Lung (tissue), 17 donors: ENCODE measurements at places on chromosomes 13 and 19. TPM values are rescaled to one million over a fixed set of nuclear protein-coding genes. Genes with fewer than 3 reads are reported as not detected.

The KLK5 gene
- total RNA-seq = 0.60 TPM

The SIGLEC7 gene
- 13.4 TPM for total RNA-seq

The ZNF160 gene
- total RNA-seq = 26.8 TPM

The MEIS3 gene
- total RNA-seq = 8.6 TPM

The TMEM145 gene
- total RNA-seq = not detected

DNA sequence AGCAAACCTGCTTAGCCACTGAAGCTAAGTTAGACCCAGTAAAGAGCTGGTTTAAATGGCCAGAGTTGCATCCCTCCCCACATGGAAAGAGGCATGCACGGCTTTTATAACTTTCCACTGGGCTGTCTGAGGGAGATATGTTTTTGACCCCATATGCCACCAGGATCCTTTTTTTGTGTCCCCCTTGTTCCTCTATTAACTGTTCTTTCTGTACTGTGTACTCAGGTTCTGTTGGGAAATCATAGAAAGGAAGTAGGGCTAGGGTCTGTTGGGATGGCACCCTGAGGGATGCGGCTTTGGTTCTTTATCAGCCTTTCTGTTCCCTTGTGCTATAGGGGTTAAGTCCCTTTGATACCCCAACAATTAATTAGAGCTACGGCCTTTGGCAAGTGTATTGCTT, 12.2 kb upstream of the TM9SF2 start:
- DNase-seq = no peak

DNA sequence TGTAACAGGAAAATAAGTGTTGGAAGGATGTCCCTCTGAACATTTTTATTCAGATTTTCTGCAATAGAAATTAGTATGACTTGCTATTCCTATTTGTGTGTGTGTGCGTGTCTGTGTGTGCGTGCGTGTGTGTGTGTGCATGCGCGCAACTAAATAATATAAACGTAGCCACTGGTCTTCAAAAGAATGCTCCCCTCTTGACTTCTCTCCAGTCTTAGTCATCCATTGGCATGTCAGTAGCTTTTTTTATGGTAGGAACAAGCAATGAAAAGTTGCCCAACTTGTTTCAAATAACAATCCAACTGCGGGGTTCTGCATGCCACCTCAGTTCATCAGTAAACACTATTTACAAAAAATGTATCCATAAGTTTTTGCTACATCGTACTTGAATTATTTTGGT, 249.6 kb downstream of the GPC6 start:
- no peak for DNase-seq

DNA sequence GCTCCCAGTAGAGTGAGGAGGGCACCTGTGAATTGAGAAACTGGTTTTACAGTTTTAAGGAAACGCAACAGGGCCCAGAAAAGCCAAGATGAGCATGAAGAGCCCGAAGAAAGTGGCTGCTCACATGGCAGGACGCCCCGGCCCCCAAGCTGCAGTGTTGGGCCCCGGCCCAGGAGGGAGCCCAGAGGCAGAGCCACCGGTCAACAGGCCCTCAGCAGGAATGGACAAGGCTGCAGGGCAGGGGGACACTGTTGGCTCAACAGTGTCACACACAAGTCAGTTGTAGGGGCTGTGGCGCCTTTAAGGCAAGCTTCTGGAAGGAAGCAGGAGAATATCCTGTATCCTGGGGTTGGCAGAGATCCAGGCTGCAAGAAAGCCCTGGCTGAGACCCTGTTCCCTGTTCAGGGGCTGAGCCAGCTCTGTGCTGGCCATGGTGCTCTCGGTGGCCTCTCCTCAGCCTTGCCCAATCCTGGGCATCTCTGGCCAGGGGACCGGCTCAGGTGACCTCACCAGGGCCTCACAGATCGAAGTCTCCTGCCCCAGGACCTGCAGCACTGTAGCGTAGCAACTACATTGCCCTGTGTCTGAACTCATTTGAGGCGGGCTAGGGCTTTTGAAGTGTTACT, 28.0 kb downstream of the UPF1 start:
- DNase-seq = peak; percentile 62

DNA sequence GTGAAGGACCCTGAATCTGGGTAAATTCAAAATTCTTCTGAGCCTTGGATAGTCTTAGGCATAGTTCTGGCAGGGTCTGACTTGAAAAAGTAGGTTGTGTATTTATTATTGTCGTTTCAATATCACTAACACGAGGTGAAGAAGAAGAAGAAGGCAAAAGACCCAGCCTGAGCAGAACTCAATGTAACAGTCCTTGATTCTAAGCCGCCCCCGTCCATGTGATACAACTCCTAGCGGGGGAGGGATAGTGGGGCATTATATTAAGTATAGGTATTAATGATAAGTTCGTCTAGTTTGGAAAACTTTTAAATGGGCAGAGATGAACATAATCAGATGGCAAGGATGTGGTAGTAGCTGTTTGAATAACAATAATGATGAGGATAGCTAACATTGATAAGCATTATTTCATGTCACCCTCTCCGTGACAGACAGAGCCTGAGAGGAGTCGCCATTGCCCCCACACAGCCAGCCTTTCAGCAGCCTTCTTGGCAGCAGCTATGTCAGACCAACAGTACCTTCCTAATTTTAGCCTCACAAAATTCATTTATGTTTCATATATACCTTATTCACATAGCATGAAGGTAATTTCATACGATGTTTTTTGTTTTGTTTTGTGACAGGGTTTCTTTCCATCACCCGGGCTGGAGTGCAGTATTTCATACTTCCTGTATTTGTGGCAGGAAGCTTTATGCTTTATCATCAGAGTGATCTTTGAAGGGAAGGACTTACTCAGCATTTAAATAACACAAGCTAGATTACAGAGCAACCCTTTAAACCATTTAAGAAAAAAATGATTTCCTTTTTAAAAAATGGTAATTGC, 64.4 kb upstream of the NPAS1 start:
- no peak for DNase-seq

GRCh38 chr19:56091066-56091490, 30.0 kb downstream of the ZNF787 start:
- DNase-seq = no peak

DNA sequence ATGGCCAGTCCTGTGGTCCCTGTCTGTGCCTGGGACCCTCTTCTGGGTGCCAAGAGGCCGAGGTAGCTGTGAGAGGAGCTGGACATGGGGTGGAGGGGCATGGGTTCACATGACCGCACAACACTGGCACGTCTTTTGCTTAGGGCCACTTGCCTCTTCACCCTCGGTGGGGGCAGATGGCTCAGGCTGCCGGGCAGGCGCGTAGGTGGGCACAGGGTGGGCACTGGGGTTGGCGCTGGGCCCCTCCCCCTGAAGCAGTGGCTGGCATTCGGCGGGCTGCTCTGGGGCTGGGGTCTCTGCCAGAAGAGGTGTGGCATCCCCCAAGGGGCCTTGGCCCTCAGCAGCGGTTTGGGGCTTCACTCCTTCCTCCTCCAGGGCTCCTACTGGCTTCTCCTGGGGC, 8.4 kb downstream of the PALM3 start:
- DNase-seq = no peak

DNA sequence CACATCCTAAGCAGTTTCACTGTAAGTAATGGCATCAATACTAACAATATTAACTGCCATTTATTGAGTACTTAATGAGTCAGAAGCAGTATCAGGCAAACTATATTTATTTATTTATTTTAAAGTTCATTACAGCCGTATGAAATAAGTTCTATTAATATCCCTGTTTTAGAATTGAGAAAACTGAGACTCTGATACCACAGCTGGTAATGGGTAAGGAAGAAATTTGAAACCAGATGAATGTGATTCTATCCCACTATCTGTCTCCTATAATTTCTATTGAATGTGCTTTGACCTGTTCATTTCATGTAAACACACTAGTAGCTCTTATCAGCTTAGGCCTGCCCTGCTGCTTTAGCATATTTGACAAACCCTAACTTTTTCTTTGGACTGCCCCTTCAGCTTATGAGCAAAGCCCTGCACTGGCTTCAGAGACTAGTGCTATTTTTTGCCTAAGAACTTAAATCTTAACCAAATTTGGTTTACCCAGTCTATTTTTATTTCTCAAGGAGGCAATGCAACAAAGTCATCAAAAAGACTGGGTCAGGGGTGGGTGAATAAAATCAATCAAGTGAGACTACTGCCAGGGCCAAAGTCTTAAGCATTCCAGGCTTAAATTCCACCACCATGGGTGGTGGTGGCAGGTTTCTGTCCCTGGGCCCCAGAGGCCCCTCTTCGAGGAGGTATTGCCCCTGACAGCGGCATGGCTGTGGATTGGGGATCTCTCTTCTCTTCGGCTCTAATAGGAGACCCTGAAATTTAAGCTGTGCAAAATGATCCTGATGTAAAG, 143.4 kb downstream of the DLEU7 start:
- no peak for DNase-seq

DNA sequence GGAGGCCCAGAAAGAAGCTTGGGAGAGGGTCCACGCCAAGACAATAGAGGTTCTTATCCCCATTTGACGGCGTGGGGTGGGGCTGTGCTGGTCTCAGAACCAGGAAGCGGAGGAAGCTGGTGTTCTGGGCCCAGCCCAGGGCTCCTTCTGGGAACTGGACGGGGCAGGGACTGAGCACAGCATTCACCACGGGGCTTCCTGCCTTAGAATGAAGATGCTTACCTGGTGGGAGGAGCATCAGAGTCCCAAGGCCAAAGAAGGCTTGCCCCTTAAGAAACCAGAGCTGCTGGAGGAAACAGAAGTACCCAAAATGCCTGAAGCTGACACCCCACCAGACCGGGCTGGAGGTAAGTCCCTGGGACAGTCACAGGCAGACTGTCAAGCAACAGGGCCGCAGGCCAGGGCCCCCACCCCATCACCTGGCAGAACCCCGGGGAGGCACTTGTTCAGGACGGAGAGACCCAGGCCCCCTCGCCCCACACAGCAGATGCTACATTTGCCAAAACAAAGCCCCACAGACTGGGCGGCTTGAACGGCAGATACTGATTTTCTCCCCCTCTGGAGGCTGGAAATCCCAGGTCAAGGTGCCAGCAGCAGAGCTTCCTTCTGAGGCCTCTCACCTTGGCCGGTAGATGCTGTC, 17.8 kb upstream of the IGLON5 start:
- no peak for DNase-seq

- DNase-seq = no peak
Measured at GRCh38 chr13:24682353-24682752, 2.1 kb downstream of the ATP12A start.

DNA sequence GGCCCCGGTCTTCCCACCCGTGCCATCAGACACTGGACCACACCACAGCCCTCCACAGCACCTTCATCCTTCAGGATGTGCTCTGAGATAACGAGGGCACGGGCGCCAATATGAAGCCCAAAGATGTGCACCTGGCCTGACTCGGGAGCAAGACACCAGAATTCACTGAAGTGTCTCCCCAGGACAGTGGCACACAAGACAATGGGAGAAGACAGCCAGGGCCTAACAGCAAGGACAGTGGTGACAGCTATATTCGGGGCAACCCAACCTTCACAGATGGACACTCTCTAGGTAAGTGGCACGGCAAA, 7.2 kb downstream of the DDX39A start:
- no peak for DNase-seq
